ENCODE measurements at places on chromosomes 2 and 18.

GRCh38 chr2:98935777-98936352, at the start of gene CRACDL:
TSS of gene CRACDL (minus strand) at chr2:98936225. CDS start at chr2:98846800, 89,425 bp downstream.
- no peak for DNase-seq

DNA sequence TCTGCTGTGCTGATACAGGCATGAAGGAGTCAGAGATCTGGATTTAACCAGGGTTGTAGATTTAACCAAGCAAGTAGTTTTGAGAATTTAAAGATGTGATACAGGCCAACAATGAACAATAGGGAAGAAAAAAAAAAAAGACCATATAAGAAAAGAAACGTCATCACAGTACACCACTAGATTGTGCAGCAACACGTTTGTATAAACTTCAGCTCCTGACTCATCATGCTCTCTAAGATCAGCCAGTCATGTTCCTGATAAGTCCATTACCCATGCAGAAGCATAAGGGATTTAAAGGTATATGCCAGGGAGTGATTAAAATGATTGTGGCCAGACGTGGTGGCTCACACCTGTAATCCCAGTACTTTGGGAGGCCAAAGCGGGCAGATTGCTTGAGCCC, 22.3 kb upstream of the ERICH2 start:
- DNase-seq, result no peak

GRCh38 chr18:21656402-21656801, 44.3 kb downstream of the SNRPD1 start:
- no peak for DNase-seq

DNA sequence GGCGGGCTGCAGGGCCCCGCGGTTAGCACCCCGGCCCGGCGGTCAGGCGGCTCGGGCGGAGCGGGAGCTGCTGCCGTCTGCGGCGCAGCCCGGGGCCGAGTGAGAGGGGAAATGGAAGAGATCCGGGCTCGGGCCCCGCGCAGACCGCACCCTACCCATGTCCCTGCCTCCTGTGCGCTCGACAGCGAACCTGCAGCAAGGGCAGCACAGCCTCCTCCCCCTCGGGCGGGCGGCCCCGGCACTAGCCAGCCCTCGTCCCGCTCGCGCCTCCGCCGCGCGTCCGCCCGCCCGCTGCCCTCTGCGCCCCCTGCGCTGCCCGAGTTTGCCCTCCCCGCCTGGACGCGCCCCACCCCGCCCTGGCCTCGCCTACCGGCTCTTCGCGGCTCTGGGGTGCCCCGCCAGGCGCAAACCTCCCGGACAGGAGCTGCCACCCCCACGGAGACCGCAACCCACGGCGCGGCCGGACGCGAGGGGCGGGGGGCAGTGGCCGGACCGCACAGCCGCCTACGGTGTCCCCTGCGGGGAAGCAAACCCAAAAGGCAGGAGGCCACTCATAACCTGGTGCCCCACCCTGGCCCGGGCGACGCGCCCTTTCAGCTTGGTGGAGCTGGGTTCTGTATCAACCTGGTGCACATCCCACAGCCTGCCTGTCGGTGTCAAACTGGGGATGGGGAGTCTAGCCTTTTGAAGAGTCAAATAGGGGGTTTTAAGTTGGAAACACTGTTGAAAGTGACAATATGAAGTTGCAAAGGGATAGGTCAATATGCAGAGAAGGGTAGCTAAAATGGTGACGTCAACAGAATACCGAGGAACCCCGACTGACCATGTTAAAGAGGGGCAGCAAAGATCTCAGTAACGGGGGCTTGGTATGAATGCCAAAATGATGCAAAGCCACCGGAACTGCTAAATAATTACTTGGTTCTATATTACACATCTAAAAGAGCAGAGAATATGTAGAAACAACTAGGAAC, at the start of gene IHH:
Gene IHH, minus strand, starts transcription at position 101 of the 971 bp plus-strand sequence. CDS start 454 bp downstream, outside the sequence.
- DNase-seq, result peak; percentile 13

DNA sequence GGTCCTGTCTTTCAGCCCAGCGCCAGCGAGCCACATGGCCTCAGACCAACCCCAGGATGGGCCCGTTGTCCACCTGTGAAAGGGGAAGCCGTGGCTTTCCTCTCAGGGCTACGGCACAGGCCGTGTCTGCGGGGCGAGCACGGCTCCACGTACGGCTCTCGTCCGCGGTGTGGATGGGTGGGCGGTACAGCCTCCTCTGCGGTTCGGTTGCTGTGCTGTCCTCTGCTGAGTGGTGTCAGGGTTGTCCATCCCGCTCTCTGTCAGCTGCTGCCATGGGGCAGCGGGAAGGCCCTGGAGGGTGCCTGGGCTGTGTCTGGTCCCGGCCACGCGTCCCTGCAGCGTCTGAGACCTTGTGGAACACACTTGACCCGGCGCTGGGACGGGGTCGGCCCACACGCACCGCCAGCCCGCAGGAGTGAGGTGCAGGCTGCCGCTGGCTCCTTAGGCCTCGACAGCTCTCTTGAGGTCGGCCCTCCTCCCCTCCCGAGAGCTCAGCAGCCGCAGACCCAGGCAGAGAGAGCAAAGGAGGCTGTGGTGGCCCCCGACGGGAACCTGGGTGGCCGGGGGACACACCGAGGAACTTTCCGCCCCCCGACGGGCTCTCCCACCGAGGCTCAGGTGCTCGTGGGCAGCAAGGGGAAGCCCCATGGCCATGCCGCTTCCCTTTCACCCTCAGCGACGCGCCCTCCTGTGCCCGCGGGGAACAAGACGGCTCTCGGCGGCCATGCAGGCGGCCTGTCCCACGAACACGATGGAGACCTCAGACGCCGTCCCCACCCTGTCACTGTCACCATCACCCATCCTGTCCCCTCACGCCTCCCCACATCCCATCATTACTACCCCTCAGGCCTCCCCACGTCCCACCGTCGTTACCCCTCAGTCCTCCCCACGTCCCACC, 128.7 kb downstream of the NFATC1 start:
- no peak for DNase-seq

GRCh38 chr18:41761333-41762018, 193.6 kb upstream of the PIK3C3 start:
- no peak for DNase-seq

DNA sequence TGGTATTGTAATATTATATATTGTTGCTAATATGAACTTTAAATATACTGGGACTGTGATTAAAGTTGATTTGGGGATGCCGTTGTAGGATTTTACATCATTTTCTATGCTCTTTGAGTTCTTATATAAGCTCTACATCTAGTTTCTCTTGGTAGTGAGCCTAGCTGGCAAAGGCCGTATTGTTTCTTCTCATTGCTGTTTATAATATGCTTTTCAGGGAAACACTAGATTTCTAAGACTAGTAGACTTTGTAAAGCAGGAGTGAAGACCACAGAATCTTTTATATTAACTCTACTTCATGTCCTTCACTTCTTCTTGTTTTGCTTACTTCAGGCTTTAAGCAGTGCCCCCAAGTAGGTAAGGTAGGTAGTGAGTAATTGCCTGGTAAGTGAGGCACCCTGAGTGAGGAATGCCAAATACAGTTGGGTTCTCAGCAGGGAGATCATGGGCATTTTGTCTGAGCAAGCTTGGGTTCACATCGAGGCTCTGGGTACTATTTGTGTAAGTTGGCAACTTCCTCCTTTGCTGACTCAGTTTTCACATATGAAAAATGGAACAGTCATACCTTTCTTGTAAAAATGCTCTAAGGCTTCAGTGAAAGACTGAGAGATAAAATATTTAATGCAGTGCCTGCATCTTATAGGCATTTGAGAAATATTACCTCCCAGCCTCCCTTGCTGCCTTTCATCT, 96.4 kb downstream of the RNF144A start:
- DNase-seq, result no peak

GRCh38 chr2:9675415-9676351, 44.9 kb upstream of the YWHAQ start:
- no peak for DNase-seq

GRCh38 chr18:75132931-75133525, 75.9 kb downstream of the PTGR3 start:
- DNase-seq, result no peak

Data from NCI-H1105 (cell line).